ENCODE measurements at places on chromosomes 3 and 15.
A peak's percentile ranks its signal among the peaks of the same experiment; 100 is the strongest.

DNA sequence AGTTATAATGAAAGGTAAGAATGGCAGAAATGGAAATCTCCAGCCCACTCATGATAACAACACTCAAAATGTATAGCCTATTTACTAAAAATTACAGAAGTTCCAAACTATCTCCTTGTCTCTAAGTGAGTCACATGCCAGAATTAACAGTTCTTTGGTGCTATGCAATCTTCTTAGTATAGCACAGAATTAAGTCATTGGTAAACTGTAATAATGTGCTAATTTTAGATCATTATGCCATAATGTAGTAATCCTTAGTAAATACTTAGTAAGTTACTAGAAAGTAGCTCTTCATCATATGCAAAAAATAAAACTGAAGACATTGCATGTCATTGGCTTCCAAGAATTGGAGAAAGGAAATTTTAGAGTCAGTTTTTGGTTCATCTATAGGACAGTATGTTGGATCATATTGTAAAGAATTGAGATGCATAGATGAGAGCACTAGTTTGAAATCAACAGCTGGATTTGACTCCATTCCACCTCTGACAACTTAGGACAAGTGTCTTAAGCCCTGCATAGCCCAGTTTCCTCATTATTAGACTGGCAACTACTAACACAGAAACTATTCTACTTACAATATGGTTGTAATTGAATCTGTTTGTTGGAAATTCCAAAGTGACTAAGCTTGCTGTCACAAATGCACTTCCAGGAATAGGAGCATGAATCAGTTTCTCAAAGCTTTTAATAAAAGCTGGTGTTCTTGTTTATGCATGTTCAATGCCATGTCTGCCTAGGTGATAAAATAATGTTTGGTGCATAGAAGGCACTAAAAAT lies 40.1 kb upstream of the CD47 start:
- no peak for DNase-seq

GRCh38 chr3:153961494-153961893 lies 159.7 kb upstream of the ARHGEF26 start:
- DNase-seq = peak; percentile 95

GRCh38 chr3:58683466-58683865 lies 16.9 kb upstream of the FAM3D start:
- no peak for DNase-seq

- DNase-seq = no peak
These were observed 14.0 kb downstream of the SMAD6 start for GRCh38 chr15:66715720-66716655.

DNA sequence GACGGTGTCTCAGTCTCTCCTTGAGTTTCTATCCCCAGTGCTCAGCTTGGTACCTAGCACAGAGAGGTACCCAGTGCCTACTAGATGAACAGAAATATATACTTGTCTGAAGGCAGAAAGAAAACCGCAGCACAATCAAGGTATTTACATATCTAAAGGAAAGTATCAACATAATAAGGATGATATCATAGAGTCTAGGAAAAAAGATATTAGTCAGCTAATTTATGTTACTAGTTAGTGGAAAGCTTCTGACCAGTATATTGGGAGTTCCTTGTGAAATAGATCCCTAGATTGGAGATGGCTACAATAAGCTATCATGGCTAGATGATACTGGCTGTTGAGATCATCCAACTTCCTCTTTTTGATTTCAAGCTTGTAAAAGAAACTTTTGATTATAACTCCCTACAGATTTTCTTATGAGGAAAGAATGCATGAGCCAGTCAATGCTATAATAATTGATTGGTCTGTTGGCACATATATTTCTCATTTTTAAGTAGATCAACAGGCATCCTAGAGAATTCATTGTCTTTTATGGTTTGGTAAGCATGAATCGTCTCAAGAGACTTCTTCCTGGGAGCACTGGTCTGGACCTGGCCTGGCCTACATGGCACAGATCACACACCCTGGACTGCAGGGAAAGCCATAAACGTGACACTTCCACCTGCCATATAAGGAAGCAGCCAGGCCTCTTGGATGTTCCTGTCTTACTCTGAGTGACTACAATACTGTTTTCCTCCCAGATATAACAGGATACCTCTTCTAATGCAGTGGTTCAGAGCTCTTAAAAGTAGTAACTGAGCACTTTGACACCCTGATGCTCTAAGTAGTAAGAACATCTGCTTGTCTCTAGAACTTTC lies 60.7 kb downstream of the IMPG2 start:
- DNase-seq = no peak

GRCh38 chr15:27589260-27589659 lies 509.9 kb downstream of the OCA2 start:
- DNase-seq = no peak

- no peak for DNase-seq
These were observed 15.1 kb downstream of the GRIP2 start for GRCh38 chr3:14524920-14525660.

- no peak for DNase-seq
These were observed 2.6 kb upstream of the RBM15B start for GRCh38 chr3:51388286-51389029.

- no peak for DNase-seq
These were observed 13.4 kb upstream of the TRAK1 start for GRCh38 chr3:42077785-42078184.

DNA sequence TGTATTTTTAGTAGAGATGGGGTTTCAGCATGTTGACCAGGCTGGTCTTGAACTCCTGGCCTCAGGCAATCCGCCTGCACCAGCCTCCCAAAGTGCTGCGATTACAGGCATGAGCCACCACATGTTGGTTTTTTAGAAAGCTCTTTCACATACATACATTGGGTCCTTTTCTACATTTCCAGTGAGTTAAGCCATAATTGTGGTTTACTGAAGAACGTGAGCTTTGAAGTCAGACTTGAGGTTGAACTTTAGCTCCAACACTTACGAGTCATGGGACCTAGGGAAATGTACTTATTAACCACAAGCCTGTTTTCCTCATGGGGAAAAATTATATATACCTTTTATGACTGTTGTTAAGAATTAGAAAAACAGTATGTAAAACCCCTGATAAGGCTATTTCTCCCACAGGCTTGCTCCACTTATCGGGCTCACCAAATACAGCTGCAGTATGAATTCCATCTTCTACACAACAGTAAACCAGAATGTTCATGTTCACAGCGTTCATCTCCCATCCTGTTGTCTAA lies 39.0 kb downstream of the GPR160 start:
- no peak for DNase-seq

DNA sequence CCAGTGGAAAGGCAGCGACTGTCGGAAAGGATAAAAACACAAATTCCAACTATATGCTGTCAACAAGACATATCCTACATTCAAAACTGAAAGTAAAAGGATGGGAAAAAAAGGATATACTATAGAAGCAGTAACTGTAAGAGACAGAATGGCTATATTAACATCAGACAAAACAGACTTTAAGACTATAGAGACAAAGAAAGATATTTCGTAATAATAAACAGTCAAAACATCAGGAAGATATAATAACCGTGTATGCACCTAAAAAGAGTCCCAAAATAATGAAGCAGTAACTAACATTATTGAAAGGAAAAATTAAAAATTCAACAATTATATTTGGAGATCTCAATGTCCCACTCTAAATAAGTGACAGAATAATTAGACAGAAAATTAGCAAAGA lies 48.2 kb downstream of the ZNF148 start:
- no peak for DNase-seq

GRCh38 chr15:34359416-34359815 lies 7.6 kb downstream of the LPCAT4 start:
- no peak for DNase-seq

- DNase-seq = no peak
These were observed 482.4 kb upstream of the SGO1 start for GRCh38 chr3:20668411-20668810.

DNA sequence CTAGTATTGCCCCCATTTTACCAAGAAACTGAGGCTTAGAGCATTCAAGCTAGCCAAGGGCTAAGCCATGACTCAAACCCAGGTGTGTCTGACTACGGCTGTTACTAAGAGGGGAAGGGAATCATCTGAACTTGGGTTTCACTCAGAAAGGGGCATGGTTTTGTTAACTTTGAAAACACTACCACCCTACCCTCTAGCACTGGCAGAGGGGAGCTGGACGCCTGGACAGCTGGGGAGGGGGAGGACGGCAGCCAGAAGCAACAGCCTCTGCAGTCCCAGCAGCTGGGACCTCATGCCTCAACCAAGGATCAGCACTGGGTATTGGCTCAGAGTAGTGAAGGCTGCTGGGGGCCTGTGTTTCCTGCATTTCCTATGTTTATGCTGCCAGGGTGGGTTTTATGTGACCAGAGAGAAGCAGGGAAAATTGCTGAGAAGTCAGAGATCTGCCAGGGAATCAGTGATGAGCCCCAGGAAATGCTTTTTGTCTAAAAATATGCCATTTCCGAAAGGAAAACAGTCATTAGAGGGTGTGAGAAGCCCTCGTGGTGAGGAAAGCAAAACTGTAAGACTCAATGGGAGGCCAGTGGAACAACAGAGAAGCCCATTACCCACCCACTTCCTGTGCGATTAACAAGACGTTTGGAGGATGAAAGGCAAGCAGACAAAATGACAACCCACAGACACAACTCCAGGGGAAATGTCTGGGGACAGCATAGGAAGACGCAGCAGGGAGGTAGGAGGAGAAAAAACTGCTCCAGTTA lies 41.2 kb downstream of the LIPC start:
- no peak for DNase-seq

DNA sequence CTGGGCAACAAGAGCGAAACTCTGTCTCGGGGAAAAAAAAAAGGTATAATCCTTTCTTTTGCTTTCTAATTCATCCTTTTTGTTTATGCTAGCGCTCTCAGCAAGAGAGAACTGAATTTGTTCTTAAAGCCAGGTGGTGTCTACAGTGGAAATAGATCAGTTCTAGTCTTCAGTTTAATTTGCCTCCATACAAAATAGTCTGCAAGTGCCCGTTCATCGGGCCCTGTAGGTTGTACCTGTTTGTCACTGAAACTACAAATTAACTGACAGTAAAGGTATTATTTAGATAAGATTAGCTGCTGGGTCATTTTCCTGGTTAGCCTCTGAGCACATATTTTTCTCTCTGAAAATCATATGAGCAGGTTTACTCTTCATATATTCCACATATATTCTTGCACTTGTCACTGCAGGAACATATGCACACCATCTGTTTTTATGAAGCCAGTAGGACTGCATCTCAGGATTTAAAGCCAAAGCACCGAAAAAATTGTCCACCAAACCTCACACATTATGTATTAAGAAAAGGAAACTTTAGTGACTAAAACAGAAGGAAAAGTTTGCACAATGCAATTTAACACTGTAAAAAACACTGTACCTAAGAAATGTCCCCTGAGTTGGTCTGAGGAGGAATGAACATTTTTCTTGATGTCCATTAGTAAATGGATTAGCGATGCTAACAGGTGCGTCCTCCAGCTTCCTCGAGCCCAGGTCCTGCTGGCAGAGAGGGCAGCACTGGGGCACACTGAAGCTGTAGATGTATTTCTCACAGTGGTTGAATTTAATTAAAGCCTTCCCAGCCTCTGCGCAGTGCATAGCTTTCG lies 437 bp downstream of the MKRN2OS start:
- no peak for DNase-seq

GRCh38 chr15:85673326-85673725 lies 121.4 kb downstream of the KLHL25 start:
- no peak for DNase-seq

- DNase-seq = no peak
These were observed 73.2 kb downstream of the BOC start for GRCh38 chr3:113284453-113285050.

DNA sequence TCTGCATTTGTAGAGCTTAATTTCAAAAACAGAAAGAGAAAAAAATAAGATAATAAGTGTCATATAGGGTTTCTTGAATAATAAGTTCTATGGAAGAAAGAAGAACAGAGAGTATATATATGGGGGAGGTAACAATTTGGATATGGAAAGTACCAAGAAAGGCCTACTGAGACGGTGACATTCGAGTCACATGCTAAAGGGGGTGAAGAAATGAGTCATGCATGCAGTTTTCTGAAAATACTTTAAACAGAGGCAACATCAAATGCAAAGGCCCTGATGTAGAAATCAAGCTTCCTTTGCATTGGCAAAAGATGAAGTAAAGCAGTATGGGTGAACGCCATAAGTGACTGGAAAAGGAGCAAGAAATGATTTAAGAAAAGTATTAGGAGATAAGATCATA lies 371.6 kb upstream of the ZNF385D start:
- DNase-seq = no peak

GRCh38 chr3:170485696-170486095 lies 67.0 kb downstream of the CLDN11 start:
- DNase-seq = no peak

DNA sequence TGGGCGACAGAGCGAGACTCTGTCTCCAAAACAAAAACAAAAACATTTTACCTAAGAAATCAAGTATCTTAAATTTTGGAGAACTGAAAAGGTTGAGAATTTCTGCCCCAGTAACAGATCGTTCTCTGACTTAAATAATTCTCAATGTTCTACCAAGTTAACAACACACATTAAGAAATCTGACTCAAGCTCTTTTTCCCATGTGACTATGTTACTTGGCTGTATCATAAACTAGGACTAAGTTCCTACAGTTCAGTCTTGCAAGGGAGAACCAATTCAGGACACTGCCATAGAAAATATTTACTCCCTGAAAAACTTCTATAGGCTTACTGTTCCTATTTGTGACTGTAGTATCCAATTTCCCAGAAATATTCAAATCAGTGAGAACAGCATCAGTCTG lies 20.9 kb upstream of the USF3 start:
- DNase-seq = no peak

DNA sequence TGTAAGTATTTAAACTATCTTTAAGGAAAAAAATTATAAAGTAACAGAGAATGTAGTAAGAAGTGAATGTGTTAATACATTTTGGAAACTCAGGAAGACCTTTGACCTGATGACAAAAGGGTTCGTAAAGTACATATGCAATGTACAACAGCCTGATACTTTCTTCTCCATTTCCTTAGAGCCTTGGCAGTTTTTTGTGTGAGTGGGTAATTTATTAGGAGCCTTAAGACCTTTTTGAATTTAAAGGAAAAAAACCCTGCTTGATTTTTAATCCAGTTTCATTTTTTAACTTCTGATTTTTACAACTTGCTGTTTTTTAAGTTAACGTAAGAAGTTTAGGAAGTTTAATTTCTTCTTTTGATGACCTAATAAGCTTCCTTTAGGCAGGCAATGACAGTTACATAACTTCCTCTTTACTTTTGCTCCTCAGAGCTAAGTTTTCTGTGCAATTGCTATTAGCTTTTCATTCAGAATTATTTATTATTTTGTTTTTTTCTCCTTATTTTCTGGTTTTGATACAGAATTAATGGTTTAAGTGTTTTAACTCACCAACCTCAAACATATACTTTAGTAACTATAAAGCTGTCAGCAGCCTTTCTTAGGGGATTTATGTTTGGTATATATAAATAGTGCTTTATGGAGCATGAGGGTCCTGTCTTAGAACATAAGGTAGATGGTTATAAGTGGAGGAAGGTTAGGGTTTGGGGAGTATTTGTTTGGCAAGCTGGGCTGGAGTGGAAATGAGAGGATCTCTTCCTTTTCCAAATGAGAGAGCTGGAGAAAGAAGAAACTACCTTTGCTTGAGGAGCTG lies 35.2 kb downstream of the ARMC8 start:
- DNase-seq = no peak

DNA sequence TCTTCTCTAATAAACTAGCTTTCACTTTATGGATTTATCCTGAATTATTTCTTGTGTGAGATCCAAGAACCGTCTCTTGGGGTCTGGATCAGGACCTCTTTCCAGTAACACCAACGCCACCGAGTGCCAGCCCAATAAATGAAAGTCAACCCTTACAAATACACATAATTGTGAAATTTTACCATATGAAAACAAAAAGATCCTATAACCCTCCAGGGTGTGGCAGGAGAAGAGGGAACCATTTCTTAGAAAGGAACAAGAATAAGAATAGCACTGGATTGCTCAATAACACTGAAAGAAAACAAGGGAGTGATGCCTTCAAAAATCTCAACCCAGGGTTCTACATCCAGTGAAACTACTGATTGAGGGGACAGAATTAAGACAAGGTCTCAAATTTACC lies 51.6 kb upstream of the ACKR4 start:
- DNase-seq = no peak
